Kidney glomerular epithelial cell (primary cell): ENCODE measurements at places on chromosomes 2 and 18.

- peak; percentile 47 for DNase-seq
These were observed 48.1 kb downstream of the TMEM185B start for GRCh38 chr2:120174963-120175581.

GRCh38 chr2:67834482-67834881, 228.3 kb downstream of the C1D start:
- DNase-seq, result no peak

DNA sequence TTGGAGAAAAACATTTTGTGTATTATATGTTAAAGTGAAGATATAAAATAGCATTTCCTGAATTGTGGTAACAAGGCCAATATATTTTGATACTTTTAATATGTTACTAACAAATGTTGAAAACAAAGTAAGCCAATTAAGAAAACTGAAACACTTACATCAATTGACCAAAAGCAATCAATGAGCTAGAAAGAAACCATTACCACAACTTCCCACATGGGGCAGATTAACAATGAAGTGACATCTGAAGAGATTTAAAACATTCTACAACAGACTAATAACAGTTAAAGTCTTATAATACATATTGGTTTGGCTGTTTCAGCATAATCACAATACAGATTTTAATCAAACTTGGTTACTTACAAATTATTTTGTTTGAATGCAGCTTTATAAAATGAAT, 282.4 kb upstream of the NETO1 start:
- no peak for DNase-seq

DNA sequence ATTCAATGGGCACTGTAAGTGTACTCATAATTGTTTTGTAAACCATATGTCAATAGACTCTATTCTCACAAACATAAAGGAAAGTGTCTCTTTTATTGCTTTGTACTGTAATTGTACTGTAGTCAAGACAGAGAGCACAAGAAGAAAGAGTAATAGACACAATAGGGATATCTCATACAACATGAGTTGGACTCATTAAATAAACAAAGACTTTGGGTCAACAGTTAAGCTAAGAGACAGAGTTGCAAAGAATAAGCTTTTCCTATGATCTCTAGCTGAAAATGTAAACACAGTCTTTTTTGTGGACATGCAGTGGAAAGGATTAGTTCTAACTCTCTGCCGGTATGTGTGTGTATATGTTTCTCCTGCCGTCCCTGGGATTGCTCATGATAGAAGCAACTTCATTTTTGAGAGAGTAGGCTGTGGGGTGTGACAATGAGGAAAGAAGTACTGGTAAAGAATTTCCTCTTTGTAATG, 13.9 kb upstream of the KYNU start:
- peak; percentile 15 for DNase-seq

DNA sequence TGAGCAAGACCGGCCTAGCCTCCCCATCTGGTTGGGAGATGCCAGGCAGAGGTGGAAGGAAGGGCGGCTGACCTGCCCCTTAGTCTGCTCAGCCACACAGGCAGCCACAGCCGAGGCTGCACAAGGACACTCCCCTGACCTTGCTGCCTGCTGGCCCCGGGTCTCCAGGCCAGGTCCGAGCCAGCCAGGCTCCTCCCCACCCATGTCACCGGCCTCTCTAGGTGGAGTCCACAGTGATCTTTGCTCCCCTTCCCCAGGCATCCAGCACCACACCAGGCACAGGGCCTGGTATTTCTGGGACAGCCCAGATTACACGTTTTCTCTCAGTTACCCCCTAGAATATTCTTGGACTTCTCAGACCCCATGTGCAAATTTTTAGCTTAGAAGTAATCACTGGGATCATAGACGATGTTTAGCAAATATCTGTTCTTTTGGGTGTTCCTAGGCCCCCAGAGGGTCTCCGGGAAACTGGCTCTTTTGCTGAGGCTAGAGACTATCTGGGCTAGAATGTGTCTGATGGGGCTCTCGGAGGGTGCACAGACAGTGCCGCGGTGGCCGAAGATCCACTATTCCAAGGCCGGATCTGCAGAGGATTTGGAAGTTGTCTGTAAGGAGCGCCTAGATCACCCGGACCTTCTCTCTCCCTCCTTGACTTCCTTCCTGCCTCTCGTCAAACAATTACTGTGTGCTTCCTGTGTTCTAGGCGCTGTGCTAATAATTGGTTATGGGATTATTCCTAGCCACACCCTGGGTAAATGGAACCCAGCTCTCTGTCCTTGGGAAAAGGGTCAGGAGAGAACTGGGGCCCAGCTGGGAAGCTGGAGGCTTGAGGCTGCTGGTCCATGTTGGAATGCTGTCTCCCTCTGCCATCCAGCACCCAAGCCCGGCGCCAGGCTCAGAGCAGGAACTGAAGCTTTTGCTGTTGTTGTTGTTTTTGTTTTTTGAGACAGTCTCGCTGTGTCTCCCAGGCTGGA, 46.9 kb downstream of the ODC1 start:
- no peak for DNase-seq

GRCh38 chr2:67625178-67625577, 228.0 kb downstream of the ETAA1 start:
- DNase-seq, result no peak

- DNase-seq, result no peak
These were observed 13.1 kb downstream of the RBBP8 start for GRCh38 chr18:22946217-22946616.

GRCh38 chr2:236622660-236623059, 53.0 kb downstream of the ACKR3 start:
- no peak for DNase-seq

GRCh38 chr18:62846313-62846712, 131.0 kb downstream of the PHLPP1 start:
- DNase-seq, result no peak

- DNase-seq, result no peak
These were observed 198.3 kb upstream of the SLC35G4 start for GRCh38 chr18:11411048-11411447.

DNA sequence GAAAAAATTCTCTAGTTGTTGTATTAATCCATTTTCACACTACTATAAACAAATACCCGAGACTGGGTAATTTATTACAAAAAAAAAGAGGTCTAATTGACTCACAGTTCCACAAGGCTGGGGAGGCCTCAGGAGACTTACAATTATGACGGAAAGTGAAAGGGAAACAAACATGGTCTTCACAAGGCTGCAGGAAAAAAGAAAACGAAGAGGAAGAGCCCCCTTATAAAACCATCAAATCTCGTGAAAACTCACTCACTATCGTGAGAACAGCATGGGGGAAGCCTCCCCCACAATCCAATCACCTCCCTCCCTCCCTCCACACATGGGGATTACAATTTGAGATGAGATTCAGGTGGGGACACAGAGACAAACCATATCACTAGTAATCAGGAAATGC, 61.7 kb upstream of the SPTBN1 start:
- DNase-seq, result no peak

GRCh38 chr18:6401687-6402086, 13.0 kb downstream of the L3MBTL4 start:
- no peak for DNase-seq

DNA sequence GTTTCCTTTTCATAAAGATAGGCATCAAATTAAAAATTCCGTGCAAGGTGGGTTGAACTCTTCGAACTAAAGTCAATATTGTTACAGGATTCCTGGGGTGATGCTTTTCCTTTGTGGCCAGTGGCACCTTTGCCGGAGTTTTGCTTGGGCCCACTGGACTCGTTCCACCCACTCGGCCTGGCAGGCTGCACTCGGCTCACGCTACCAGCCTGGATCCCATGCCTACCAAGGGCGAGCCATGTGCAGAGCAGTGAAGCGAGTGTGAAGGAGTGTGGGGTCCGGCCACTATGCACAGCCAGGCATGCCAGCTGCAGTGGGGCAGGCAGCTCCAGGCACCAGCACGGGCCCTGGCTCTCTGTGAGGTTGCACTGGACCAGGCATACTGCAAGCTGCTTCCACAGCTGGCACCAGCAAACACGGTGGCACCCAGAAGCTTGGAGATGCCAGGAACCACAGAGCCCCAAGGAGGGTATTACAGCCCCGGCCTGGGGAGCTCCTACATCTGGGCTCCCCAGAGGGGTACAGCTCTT, 83.6 kb downstream of the DTNB start:
- DNase-seq, result no peak

DNA sequence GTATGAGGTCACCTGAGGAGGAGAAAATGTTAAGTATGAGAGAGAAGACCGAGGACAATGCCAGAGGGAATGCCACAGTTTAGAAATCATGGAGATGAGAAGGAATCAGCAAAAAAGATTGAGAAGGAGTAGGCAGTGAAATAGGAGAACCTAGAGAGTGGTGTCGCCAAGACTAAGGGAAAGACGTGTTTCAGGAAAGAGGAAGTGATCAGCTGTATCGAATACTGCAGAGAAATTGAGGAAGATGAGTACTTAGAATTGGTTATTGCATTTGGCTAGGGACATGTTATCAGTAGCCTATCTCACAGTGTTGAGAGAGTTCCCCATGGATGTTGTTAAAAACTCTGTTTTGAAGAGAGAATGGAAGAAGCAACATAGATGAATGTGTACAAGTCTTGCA, 112.3 kb downstream of the GALNT1 start:
- no peak for DNase-seq

GRCh38 chr2:219428469-219428868, 6.2 kb upstream of the SPEG start:
- DNase-seq, result no peak

DNA sequence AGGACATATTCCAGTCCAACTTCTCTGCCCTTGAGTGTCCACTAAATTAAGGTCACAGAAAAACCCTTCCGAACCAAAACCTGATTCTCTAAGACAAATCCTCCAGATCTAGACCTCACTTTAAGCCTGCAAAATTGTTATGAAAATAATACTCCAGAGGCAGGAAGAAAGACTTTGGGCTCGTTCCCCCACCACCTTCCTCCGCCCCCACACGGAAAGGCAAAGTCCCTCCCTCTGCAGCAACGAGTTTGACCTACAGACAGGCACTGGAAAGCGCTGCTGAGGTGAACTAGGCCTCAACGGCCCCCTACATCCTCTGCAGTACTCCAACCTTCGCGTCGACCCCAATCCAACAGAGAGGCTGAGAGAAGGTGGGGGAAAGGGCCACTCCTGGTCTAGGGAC, 808 bp downstream of the ATP5MC3 start:
- DNase-seq, result peak; percentile 25

GRCh38 chr2:195639959-195640358, 17.1 kb upstream of the SLC39A10 start:
- DNase-seq, result no peak

DNA sequence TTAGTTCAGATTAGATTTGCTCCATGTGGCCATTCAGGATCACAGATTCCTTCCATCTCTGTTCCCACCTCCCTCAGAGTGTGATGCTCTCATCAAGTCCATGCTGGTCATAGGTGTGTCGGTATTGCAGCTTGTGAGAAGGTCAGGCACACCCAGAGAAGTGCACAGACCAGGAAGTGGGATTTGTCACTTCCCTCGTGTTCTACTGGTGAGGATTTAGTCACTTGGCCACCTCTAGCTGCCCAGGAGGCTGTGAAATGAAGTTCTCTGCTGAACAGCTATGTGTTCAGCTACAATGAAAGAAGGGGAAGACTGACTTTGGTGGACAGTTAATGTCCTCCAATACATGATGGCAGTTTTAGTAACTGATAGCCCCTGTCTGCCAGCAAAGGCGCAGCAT, 3.5 kb upstream of the LANCL1 start:
- no peak for DNase-seq

- DNase-seq, result no peak
These were observed 14.4 kb downstream of the IL36B start for GRCh38 chr2:113038291-113038690.

DNA sequence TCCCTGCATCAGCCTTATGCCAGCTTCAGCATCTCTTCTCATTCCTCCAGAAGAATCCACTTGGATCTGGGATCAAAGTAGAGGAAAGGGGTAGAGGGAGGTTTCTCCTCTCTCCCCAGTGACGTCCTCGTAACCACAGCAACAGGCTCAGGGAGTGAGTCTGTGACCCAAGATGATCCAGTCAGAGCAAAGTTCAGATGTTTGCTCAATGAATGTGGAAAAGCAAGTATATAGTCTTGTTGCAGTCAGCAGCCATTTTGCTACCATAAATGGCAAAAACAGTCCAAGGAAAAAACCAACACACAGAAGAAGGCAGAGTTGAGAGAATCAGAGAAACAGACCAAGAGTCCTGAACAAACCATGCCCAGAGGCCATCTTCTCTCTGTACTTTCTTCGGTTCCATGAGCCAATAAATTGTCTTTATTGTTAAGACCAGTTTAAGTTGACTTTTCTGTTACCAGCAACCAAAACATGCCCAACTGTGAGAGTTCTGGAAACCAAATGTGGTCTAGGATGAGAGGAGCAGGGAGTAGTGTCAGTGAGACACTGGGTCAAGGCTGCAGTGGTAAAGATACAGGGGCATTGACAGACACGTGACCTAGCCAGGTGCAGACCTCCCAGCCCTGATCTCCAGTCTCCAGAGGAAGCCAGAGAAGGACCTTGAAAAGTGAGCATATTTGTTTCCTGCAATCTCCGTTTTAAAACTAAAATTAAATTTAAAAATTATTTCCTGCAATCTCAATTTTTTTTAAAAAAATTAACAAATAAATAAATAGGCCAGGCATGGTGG, 3.2 kb upstream of the CXCR1 start:
- DNase-seq, result no peak

GRCh38 chr2:38552259-38552658, 50.5 kb downstream of the HNRNPLL start:
- no peak for DNase-seq

- no peak for DNase-seq
These were observed 283.5 kb downstream of the PID1 start for GRCh38 chr2:228987441-228988155.
